GM12892 (cell line): ENCODE measurements at places on chromosomes 7 and 10.

- DNase-seq, result no peak
These were observed 16.1 kb downstream of the FHIP2A start for GRCh38 chr10:114837690-114838089.

- DNase-seq, result no peak
These were observed 39.1 kb upstream of the GNAI1 start for GRCh38 chr7:80095545-80095944.

DNA sequence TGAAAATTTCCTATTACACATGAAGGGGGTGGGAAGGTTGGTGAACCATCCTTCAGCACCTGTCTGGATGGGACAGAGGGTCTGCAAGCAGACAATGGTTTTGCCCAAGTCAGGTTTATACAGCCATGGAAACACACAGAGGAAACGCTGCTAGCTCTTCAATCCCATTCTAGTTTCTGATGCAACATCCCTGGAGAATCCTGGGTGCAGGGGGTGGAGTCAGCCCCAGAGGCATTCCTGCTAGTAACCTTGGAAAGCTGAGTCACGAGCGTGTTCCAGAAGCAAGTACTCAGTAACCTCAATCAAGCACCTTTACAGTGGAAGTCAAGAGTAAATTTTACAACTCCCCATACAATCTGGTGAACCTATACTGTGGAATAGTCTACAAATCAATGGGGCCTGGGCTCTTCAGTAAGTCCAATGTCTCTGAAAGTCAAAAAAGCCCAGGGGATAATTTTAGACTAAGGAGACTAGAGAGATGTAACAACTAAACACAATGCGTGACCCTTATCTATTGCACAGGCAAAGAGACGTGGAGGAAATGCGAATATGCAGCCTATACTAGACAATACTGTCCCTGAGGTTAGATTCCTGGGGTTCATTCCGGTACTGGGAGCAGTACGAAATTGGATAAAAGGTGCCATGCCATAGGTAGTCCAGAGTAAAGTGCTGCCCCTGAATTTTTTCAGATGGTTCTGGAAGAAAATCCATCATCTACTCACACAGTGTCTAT, 95.4 kb downstream of the ZRANB1 start:
- no peak for DNase-seq

DNA sequence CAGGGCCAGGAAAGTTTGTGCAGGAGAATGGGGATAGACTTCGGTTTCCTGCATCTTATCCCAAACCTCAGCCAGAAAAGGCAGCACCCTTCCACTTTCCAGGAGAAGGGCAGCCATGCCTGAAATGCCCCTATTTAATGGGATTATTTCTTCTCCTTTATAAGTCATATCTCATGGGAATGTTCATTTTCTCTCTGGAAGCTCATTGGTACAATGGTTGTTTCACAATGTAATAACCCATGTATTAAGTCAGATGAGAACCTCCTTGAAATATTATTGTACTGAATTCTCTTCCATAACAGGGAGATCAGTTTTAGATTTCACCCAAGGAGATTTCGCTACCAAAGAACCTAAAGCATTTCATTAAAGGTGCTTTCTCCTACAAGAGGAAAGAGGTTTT, 457.5 kb downstream of the KCNMA1 start:
- DNase-seq, result no peak

DNA sequence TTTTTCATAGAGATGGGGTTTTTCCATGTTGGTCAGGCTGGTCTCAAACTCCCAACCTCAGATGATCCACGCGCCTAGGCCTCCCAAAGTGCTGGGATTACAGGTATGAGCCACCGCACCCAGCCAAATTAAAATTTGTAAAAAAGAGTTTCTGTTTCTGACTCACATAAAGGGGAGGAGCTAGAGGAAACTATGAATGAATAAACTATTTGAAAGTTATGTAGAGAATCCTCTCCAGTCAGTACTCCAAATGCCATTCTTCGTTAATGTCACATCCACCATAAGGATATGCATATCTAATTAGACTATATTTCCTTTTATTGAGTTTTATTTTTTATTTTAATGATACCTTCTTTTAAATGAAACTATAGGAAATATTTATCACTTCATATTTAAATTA, 52.6 kb downstream of the MBL2 start:
- DNase-seq, result no peak

GRCh38 chr10:60957667-60958221, 13.8 kb upstream of the RHOBTB1 start:
- no peak for DNase-seq

DNA sequence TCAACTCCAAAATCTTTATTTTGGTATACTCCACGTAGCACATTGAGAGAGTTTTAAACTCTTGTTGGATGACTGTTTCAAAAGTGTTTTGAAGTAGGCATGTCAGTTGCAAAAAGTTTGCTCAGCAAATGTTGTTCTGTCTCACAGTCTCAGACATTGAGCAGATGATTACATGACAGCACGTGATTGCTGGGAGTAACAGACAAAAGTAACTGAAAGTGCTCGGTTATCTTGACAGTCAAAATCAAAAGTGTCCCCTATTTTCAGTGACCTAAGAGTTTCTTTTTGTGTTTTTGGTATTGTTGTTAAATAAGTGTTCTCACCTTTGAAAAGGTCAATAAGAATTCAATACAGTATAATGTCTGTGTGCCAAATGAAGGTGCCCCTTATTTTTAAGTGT, 84.3 kb downstream of the CFTR start:
- DNase-seq, result no peak

DNA sequence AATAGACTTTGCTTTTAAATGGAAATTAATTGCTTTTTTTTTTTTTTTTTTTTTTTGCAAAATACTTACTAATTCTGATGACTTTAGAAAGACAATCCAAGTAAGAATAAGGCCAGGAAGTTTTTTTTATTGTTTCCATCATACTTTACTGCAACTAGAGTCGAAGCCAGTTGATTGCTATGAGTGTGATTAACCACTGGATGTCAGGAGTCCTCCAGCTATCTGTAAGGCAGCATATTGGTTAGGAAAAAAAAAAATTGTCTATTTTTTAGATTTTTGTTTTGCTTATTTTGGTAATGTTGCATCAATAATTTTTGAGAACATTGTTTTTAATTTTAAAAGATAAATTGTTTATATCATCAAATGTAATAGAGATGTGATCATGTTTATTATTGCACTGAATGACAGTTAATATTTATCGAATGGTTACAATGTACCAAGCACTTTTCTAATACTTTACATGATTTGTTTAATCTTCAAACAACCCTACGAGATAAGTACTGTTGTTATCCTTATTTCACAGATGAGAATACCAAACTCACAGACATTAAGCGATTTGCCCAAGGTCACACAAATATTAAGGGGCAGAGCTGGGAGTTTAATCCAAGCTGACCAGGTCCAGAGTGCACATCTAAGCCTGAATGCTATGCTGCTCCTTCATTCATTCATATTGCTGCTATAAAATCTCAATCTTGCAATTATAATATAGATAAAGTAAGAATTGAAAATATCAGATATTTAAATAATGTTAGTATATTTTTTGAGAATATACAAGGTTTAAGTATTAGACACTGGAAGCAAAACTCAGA, 19.9 kb upstream of the LMOD2 start:
- no peak for DNase-seq
